Liver (tissue), 10 donors: ENCODE measurements at places on chromosomes 5 and 9.
A peak's percentile ranks its signal among the peaks of the same experiment; 100 is the strongest.

GRCh38 chr5:91061946-91062562, 321.1 kb downstream of the ARRDC3 start:
- DNase-seq, result no peak

DNA sequence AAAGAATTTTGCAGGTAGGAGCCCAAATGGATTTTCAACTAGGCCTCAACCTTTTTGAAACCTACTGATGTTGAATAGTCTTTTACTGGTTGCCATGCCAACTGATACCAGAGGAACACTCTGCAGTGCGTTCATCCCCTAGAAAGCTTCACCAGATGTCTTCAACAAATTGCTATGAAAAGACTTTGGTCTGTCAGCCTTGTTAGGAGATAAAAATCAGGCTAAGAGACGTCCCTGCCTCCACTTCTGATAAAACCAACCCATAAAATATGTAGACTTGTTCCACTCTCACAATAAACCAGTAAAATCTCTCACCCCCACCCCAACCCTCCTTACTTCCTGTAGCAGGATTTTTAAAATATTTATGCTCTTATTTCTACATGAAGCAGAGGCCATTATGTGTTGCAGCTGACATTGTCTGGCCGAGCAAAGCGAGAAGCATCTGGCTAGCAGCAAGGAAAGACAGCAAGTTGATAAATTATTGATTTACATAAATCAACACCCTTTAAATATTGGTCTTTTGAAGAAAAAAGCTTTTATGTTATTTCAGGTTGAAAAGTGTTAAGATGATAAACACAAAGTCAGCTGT, 428.7 kb downstream of the ISL1 start:
- no peak for DNase-seq

- no peak for DNase-seq
Measured at GRCh38 chr5:73692166-73692640, 66.2 kb downstream of the ARHGEF28 start.

- DNase-seq, result peak; percentile 47
Measured at GRCh38 chr9:32741706-32742105, 41.6 kb upstream of the TMEM215 start.

- DNase-seq, result no peak
Measured at GRCh38 chr5:133420440-133421301, 191.7 kb downstream of the FSTL4 start.

- no peak for DNase-seq
Measured at GRCh38 chr5:72525816-72526215, 18.6 kb upstream of the ZNF366 start.

DNA sequence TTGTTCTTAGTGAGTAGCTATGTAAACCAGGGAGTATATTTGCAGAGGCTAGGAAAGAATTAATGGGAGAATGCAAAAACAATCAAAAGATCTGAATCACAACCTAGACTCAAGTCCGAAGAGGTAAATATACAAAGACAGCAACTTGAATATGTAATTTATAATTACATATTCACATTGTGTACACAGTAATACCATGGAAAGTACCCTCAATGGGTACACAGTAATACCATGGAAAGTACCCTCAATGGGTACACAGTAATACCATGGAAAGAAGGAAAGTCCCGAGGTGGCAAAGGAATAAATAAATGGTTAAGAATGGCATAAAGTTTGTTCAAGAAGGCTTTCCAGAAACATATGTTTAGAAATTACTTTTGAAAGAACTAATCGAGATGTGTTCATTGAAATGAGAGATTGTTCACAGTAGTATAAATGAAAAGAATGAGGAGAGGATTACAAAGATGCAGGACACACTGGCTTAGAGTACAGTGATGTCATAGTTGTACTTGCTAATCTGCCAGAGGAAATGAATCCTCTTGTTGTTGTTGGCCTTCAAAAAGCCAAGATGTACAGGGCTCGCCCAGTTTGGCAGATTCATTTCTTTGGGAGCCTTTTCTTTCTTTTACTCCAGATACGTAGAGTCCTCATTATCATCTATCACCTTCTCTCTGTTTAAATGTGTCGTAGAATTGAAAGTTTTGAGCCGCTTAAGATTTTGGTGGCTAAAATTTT, 116.0 kb downstream of the UNC13B start:
- DNase-seq, result no peak

DNA sequence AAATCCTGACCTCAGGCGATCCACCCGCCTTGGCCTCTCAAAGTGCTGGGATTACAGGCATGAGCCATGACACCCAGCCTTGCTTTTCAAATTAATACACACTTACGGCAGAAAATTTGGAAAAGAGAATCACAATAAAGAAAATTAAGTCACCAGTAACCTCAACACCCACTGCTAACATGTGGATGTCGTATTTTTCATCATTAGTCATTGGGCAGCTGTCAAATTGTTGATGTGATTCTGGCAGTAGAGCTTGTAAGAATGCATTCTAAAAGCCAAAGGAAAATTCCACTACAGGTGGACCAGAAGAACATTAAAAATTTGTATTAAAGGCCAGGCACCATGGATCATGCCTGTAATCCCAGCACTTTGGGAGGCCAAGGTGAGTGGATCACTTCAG, 237.3 kb upstream of the TUT7 start:
- no peak for DNase-seq
